Adrenal gland (tissue), 19 donors: ENCODE measurements at places on chromosomes 5 and 9. TPM values are rescaled to one million over a fixed set of nuclear protein-coding genes. Genes with fewer than 3 reads are reported as not detected.

DNA sequence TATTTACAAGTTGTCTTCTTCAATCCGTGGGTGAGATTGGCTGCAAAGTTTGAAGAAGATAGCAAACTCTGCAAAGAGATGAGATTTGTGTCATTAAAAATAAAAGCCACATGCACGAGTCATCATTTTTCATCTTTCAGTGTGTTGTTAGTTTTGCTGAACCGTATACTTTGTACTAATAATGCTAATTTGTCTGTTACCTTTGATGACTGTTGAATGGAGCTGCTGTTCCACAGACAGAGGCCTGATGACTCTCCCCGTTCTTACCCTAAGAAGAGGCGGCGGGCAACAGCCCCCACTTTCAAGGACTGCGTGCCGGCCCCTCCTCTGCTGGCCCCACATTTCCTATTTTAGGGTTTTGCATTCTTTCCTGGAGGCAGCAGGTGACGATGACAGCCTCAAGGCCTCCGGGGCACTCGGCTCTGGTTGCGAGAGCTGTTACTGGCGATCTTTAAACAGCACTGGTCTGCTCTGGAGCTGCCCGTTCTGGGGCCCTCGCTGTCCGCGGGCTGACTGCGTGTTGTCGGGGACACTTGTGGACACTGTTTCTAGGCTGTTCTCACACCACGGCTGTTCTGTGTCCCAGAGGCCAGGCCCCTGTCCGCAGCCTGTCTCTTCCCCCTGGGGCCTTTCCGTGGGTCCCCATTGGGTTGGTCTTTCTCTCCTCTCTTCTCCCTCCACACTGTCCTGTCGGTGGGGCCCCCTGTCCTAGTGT, 35.1 kb downstream of the NDUFS6 start:
- no peaks in the 10 kb centered on the region for H3K27me3 ChIP-seq
- no peaks in the 10 kb centered on the region for H3K4me1 ChIP-seq
- no peak for DNase-seq
- H3K36me3 ChIP-seq: no peaks in the 10 kb centered on the region

Gene LCN1
- total RNA-seq: not detected

GRCh38 chr9:36623280-36623679, 50.6 kb downstream of the MELK start:
- H3K36me3 ChIP-seq: no peaks in the 10 kb centered on the region
- no peak overlapping the region for H3K27ac ChIP-seq
- no peak for DNase-seq
- H3K4me1 ChIP-seq: peaks cover 24% of the 10 kb centered on the region
- no peaks in the 10 kb centered on the region for H3K27me3 ChIP-seq
- no peak overlapping the region for H3K4me3 ChIP-seq

GRCh38 chr5:102823441-102823874, 68.4 kb downstream of the PAM start:
- DNase-seq: no peak
- no peaks in the 10 kb centered on the region for H3K27me3 ChIP-seq

DNA sequence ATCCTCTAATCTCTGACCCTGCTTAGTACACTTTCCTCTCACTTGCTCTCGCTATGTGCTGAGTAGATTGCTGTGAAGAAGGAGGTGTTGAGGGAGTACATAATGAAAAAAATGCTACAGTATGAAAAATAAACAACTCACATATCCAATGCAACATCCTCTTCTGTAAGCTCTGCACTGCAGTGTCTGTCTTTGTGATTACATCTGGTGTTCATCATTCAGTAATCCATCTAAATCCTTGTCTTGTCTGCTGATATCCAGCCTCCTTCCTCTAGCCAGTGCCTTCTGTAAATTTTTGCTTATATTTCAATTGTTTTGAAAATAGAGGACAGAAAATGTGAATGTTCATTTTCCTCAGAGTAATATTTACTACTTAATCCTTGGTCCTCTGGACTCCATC, 57.4 kb upstream of the CDH12 start:
- no peaks in the 10 kb centered on the region for H3K36me3 ChIP-seq
- H3K4me3 ChIP-seq: no peak overlapping the region
- DNase-seq: no peak
- H3K27ac ChIP-seq: no peak overlapping the region
- H3K4me1 ChIP-seq: no peaks in the 10 kb centered on the region
- no peaks in the 10 kb centered on the region for H3K27me3 ChIP-seq

Gene DIMT1
- 22.6 TPM for total RNA-seq

DNA sequence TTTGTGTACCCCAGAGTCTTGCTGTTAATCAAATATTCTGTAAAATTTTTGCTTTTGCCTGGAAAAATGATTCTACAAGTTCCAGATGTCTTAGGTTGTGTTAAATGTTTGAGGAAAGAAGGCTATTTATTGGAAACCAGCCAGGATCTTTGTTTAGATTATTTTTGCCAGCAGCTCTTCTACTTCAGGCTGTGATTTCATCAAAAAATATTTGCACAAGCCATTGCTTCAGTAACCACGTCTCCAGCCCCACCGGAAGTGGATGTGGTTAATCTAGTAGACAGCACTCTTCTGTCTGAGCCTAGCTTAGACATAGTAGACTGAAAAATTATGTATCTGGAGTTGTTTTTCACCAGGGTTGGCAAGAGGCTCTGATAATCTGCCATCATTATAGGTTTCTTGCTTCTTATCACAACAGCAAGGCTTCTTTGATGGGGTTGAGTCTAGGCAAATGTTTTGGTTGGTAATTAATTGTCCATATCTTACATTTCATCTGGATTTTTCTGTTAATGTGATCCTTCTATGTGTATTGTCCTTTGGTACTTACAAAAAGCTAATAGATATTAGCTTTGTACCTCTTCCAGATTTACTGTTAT, 17.1 kb downstream of the KCTD16 start:
- DNase-seq: peak; percentile 54
- H3K27me3 ChIP-seq: no peaks in the 10 kb centered on the region
- H3K4me3 ChIP-seq: no peak overlapping the region
- peaks cover 12% of the 10 kb centered on the region for H3K4me1 ChIP-seq
- H3K27ac ChIP-seq: no peak overlapping the region
- H3K36me3 ChIP-seq: no peaks in the 10 kb centered on the region

Gene RICTOR
- 22.5 TPM for total RNA-seq

DNA sequence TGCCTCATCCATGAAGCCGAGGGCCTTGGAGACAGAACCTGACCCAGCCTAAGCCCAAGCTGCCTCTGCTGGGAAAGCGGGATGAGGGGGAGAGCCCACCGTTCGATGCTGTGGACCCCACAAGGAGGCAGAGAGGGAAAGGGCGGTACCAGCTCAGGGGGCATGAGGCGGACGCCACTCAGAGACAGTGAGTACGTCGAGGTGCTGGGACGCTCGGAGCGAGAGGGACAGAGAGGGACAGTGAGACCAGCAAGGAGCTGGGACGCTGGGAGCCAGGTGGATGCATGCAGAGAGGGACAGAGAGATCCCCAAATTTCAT, 33.6 kb downstream of the EXD3 start:
- H3K4me1 ChIP-seq: peaks cover 14% of the 10 kb centered on the region
- H3K27me3 ChIP-seq: no peaks in the 10 kb centered on the region
- H3K4me3 ChIP-seq: no peak overlapping the region
- no peaks in the 10 kb centered on the region for H3K36me3 ChIP-seq

Gene RNF183
- not detected for total RNA-seq

- H3K27ac ChIP-seq: no peak overlapping the region
- DNase-seq: no peak
- H3K4me3 ChIP-seq: no peak overlapping the region
- H3K4me1 ChIP-seq: peaks cover 49% of the 10 kb centered on the region
- H3K36me3 ChIP-seq: no peaks in the 10 kb centered on the region
- no peaks in the 10 kb centered on the region for H3K27me3 ChIP-seq
Measured at GRCh38 chr9:120914953-120915352, 11.6 kb downstream of the TRAF1 start.

DNA sequence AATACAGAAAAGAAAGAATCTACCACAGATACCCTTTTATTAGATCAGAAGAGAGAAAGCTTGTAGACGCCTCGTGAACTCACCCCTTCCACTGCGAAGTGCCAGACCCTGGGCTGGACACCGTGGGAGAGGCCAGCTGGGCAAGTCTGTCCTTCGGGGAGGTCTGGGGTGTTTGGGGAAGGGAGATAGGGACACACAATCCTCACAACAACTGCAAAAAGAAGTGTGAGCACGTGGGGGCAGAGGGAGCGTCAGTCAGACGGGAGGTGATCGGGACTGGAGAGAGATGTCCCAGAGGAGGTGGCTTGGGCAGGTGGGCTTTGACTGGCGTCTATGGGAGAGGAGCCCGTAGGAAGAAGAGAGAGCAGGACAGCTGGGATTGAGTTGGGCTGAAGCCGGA, 27.3 kb upstream of the GRHPR start:
- H3K4me3 ChIP-seq: no peak overlapping the region
- no peaks in the 10 kb centered on the region for H3K4me1 ChIP-seq
- H3K36me3 ChIP-seq: no peaks in the 10 kb centered on the region
- no peak for DNase-seq

Gene ADAMTS13
- total RNA-seq: 1.8 TPM

- H3K27me3 ChIP-seq: no peaks in the 10 kb centered on the region
- DNase-seq: no peak
- no peaks in the 10 kb centered on the region for H3K36me3 ChIP-seq
- no peak overlapping the region for H3K27ac ChIP-seq
- H3K4me3 ChIP-seq: no peak overlapping the region
Measured at GRCh38 chr5:157022024-157022423, 36.9 kb downstream of the HAVCR1 start.

GRCh38 chr5:79821-80220, 12.1 kb upstream of the PLEKHG4B start:
- no peaks in the 10 kb centered on the region for H3K27me3 ChIP-seq
- no peak overlapping the region for H3K27ac ChIP-seq
- no peak for DNase-seq
- H3K4me1 ChIP-seq: no peaks in the 10 kb centered on the region
- no peaks in the 10 kb centered on the region for H3K36me3 ChIP-seq
- no peak overlapping the region for H3K4me3 ChIP-seq
